ENCODE measurements at places on chromosomes 1 and 21.

DNA sequence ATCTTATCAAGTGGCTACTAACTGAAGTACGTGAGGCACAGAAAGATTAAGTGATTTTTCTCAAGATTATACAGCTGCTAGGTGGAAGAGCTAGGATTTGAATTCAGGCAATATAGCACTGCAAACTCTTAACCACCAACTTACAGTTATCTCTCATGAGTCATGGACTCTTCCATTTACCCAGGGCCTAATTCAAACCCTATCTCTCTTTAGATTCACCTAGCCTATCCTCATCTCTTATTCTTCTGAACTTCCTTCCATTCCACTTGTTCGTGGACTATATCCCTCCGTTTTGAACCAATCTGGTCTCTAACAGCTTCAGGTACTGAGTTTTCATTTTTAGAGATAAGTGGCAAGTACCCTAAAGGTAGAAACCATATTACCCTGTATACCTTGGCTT lies 92.8 kb upstream of the DMRTA2 start:
- DNase-seq = no peak

DNA sequence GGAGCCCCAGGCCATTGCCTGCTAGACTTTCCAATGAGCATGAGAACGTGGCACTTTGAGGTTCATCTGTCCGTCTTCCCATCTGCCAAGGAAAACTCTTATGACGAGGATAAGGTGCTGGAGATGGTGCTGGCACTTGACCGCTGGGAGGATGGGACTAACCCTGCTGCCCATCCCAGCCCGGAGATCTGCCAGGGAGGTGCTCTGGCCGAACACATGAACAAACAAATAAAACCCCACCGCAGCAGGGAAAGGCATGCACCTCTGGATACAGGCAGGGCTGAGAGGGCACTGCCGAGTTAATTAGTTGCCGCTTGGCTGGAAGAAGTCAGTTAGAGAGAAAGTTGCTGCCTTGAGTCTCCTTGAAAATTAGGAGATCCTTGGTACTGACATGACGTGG lies 308.4 kb downstream of the AJAP1 start:
- no peak for DNase-seq

DNA sequence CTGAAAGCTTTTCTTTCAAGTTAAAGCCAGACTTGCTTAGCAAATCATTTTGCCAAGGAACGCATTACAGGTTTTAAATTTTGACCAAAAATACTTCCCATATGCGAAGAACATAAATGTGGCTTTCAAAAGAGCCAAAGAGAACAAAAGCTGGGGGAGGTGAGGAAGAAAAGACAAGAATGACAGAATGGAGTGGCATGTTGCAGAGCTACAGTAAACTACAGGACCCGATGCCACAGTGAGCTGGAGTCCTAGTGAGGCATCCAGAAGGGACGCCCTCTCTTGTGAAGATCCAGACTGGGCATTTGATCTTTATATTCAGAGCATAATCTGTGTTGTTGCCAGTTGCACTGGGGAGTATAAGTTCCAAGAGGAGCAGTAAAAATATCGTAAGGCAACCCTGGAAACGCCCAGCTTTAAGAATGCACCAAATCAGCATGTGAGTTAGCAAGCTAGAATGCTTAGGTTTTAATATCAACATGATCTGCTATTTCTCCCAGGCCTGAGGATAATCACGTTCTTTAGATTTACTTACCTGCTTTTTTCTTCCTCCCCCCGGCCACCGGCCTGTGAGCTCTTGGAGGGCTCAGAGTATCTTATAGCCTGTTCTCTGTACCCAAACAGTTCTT lies 48.4 kb upstream of the HOOK1 start:
- no peak for DNase-seq

- DNase-seq = no peak
Measured at GRCh38 chr1:70459496-70460225, 48.6 kb downstream of the CTH start.
